ENCODE measurements at places on chromosomes 7 and 10. TPM values are rescaled to one million over a fixed set of nuclear protein-coding genes. Genes with fewer than 3 reads are reported as not detected.

Gene MYOZ1
- not detected for total RNA-seq

DNA sequence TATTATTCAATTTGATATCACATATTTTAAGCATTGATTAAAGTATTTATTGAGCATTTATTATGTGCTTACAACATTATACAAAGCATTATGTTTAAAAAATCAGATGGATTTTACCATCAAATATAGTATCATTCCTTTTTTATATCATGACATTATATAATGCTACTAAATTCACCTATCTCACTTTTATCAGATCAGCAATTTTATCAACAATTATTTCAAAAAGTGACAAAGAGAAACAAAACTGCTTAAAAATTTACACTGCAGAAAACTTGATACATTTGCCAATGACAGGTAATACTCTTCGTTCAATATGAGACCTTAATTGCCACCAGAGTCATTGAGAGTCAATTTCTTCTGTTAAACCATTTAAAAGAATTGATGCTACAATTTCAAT is 82.0 kb downstream of the CHCHD3 start:
- no peak overlapping the region for H3K4me3 ChIP-seq
- H3K27me3 ChIP-seq: no peaks in the 10 kb centered on the region
- H3K4me1 ChIP-seq: no peaks in the 10 kb centered on the region
- H3K36me3 ChIP-seq: no peaks in the 10 kb centered on the region
- no peak for DNase-seq

GRCh38 chr7:100130608-100131453 is 4.1 kb downstream of the MBLAC1 start:
- H3K27ac ChIP-seq: no peak overlapping the region
- H3K36me3 ChIP-seq: no peaks in the 10 kb centered on the region
- H3K27me3 ChIP-seq: no peaks in the 10 kb centered on the region
- no peak overlapping the region for H3K4me3 ChIP-seq

Gene FAM131B
- total RNA-seq: 0.74 TPM

DNA sequence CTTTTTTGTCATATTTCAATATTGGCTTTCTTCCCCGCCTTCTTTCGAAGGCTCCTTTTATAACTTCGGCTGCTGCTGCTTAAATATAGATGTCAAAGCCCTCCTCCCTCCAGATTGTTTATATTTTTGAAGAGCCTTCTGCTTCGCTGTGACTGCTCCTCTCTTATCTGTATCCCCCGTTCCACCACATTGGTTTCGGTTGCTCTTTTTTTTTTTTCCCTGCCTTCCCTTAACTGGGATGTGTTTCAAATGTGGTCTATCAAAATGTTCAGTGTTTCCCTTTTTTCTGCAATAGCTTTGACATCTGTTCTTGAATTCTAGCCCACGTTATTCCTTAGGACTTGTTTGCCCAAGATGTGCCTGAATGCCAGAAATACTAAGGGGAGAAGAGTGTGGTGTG is 96.4 kb downstream of the CUX1 start:
- H3K36me3 ChIP-seq: peaks cover 43% of the 10 kb centered on the region
- no peak overlapping the region for H3K4me3 ChIP-seq
- peaks cover 28% of the 10 kb centered on the region for H3K4me1 ChIP-seq
- H3K27ac ChIP-seq: no peak overlapping the region

DNA sequence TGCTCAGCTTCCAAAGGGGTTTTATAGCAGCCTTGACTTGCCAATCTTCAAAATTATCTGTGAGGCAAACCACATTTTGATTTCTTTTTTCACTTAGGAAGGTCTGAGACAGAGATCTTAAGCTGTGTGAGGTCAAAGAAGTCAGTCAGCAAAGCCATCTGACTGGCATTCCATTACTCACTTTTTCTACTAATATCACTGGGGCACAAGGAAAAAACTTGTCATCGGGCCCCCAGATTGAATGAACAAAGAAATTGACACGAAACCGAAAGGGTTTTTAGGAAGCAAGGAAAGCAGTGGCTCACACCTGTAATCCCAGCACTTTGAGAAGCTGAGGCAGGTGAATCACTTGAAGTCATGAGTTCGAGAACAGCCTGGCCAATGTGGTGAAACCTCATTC is 78.5 kb upstream of the FRMD4A start:
- DNase-seq: no peak
- H3K36me3 ChIP-seq: no peaks in the 10 kb centered on the region
- no peak overlapping the region for H3K27ac ChIP-seq
- no peaks in the 10 kb centered on the region for H3K27me3 ChIP-seq
- H3K4me3 ChIP-seq: no peak overlapping the region
- peaks cover 3% of the 10 kb centered on the region for H3K4me1 ChIP-seq

DNA sequence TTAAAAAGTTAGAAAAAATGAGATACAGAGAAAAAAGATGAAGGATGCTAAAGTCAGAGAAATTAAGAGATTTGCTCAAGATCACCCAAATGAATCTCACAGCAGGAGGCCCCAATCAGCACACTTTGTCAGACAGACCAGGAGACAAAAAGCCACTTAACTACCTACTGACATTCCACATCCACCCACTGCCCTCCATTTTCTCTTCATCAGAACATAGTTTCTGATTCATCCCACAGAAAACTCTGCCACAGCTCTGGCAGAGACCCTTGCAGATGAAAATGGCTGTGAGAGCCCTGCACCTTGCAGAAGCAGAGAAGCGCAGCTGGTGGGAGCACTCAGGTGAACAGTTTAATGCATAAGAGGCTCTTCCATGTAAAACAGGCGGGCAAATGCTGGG is 26.6 kb downstream of the DGKI start:
- H3K27ac ChIP-seq: no peak overlapping the region
- H3K36me3 ChIP-seq: no peaks in the 10 kb centered on the region
- no peak overlapping the region for H3K4me3 ChIP-seq
- H3K27me3 ChIP-seq: peaks cover 6% of the 10 kb centered on the region
- no peaks in the 10 kb centered on the region for H3K4me1 ChIP-seq
- no peak for DNase-seq

- peak; percentile 92 for DNase-seq
- H3K27me3 ChIP-seq: peaks cover 12% of the 10 kb centered on the region
- no peak overlapping the region for H3K27ac ChIP-seq
- H3K4me3 ChIP-seq: no peak overlapping the region
- peaks cover 11% of the 10 kb centered on the region for H3K36me3 ChIP-seq
Observed at GRCh38 chr7:151110941-151111645, 24.8 kb downstream of the AGAP3 start.

DNA sequence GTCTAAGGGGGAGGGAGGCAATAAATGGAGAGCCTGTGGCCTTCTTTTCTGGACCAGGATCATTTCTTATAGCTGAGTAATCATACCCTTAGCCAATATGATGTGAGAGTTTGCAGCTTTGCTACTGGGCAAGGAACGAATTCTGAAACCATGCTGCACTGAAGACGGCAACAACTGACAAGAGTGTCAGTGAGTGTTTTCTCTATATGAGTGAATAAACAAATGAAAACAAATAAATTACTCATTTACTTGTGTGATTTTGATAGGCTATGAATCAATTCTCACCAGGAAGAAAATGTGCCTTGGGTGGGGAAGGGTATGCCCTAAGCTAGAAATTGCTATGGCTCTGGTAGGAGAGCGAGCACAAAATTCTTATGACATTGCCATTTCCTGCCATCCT is 79.4 kb upstream of the LRRN3 start:
- H3K4me1 ChIP-seq: peaks cover 19% of the 10 kb centered on the region
- H3K36me3 ChIP-seq: no peaks in the 10 kb centered on the region
- no peak overlapping the region for H3K27ac ChIP-seq

GRCh38 chr10:69957886-69958555 is 94.6 kb upstream of the MACROH2A2 start:
- H3K4me1 ChIP-seq: peaks cover 12% of the 10 kb centered on the region
- H3K36me3 ChIP-seq: no peaks in the 10 kb centered on the region
- H3K4me3 ChIP-seq: no peak overlapping the region
- DNase-seq: no peak
- no peak overlapping the region for H3K27ac ChIP-seq
- no peaks in the 10 kb centered on the region for H3K27me3 ChIP-seq

Gene CDNF
- total RNA-seq: 2.0 TPM

- H3K4me3 ChIP-seq: no peak overlapping the region
- no peaks in the 10 kb centered on the region for H3K27me3 ChIP-seq
- no peaks in the 10 kb centered on the region for H3K4me1 ChIP-seq
- DNase-seq: peak; percentile 29
Observed at GRCh38 chr7:112238852-112239610, 32.5 kb downstream of the ZNF277 start.

DNA sequence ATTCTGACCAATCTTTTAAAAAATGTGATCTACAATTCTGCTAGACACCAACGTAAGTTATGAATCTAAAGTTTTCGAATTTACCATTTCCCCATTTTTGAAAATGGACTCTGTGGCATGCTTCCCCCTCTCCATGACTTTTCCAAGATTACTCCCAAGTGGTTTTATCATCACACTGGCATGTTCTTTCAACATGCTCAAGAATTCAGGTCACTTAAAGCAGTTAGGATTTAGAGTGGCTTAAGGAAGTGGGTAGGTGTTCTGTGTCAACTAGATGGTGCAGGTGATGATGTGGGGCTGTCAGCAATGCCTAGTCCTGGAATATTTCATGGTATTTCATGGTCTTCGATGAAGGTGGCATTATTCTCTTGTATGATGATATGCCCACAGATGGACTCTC is 164.0 kb upstream of the ASAH2 start:
- H3K27ac ChIP-seq: no peak overlapping the region
- DNase-seq: no peak
- no peaks in the 10 kb centered on the region for H3K27me3 ChIP-seq
- H3K4me1 ChIP-seq: peaks cover 70% of the 10 kb centered on the region

Gene RGS10
- total RNA-seq: 29.1 TPM

Gene SH2D4B
- total RNA-seq: not detected

- H3K36me3 ChIP-seq: no peaks in the 10 kb centered on the region
- H3K4me3 ChIP-seq: no peak overlapping the region
- H3K27ac ChIP-seq: peak overlapping the region; percentile 40
- no peak for DNase-seq
- H3K4me1 ChIP-seq: peaks cover 25% of the 10 kb centered on the region
- H3K27me3 ChIP-seq: no peaks in the 10 kb centered on the region
Observed at GRCh38 chr7:106177300-106177690, 65.2 kb upstream of the SYPL1 start.

Gene STEAP1B
- 12.8 TPM for total RNA-seq

DNA sequence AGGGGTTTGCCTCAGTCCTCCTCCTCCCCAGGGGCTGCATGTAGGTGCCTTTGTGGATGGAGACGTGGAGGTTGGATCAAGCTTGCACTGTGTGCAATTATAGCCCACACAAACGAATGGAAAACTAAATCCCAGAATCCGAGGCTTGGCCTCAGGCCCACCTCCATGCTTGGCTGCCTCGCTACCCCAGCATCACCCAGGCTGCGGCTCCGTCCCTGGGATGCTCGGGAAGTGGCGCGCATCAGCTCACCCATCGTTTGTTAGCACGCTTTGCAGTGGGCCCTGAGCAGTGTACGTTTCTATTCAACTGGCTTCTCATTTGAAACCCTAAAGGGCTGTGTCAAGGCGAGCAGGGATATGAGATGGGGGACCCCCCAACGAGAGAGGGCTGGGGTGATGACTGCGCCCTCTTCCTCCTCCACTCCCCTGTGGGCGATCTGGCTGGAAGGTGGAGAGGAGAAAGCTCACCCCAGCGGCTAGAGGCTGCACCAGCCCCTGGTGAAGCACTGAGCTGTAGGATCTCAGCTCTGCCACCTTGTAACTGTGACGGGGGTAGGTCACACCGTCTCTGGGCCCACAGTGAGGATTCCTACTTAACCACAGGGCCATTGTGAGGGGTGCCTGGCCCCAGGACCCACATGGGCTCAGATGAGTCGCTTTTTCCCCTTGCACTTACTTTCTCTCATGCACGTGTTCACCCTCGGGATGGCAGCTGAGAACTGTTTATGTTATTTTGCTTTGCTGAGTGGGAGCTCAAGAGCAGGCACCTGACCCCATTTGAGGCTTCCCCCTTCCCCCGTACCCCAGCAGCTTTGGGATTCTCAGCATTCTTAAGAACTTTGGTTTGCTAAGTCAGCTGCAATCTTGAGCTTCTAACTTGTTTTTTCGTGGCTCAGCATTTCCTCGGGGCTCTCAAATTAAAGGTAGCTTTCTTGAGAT is 12.7 kb upstream of the BTBD16 start:
- H3K4me1 ChIP-seq: no peaks in the 10 kb centered on the region
- no peak overlapping the region for H3K4me3 ChIP-seq
- no peaks in the 10 kb centered on the region for H3K27me3 ChIP-seq

Gene INHBA
- total RNA-seq: 3.9 TPM
